Pulmonary artery endothelial cell (primary cell): ENCODE measurements at places on chromosomes 6 and 20. TPM values are rescaled to one million over a fixed set of nuclear protein-coding genes. Genes with fewer than 3 reads are reported as not detected.

DNA sequence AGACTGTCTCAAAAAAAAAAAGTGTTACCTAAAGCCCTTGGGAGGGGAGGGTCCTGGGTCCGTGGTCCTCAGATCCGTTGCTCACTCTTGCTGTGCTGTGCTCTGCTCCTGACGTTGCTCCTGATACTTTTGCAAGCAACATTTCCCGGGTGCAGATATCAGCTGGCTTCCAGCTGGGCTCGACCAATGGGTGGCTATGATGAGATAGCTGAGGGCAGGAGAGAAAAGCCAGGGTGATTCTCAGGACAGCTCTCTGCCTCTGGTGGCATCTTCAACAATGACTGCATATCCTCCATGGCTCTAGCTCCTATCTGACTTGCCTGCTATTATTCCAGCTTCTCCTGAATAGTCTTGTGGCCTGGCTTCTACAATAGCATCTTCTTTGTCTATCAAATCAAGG is 134.5 kb downstream of the RPS12 start:
- DNase-seq: no peak

GRCh38 chr20:24316731-24317130 is 152.7 kb upstream of the SYNDIG1 start:
- DNase-seq: no peak

GRCh38 chr20:64238851-64239387 is 16.6 kb upstream of the PCMTD2 start:
- no peak for DNase-seq

DNA sequence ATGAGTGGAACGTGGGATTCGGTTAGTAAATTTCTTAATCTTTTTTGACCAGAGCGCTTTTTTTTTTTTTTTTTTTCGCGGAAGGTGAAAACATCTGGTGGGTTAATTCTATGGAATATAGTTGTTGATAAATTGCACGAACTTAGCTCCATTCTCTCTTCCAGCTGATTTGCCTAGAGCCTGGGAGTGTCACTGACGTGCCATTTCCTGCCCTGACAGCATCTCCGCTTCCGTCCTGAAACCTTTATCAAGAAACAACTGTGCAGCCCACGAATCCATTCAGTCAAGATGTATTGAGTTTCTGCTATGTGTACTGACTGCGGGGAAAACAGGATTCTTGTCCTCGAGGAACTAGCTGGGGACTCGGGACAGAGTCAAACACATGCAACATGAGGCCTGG is 59.5 kb upstream of the TGM3 start:
- no peak for DNase-seq

DNA sequence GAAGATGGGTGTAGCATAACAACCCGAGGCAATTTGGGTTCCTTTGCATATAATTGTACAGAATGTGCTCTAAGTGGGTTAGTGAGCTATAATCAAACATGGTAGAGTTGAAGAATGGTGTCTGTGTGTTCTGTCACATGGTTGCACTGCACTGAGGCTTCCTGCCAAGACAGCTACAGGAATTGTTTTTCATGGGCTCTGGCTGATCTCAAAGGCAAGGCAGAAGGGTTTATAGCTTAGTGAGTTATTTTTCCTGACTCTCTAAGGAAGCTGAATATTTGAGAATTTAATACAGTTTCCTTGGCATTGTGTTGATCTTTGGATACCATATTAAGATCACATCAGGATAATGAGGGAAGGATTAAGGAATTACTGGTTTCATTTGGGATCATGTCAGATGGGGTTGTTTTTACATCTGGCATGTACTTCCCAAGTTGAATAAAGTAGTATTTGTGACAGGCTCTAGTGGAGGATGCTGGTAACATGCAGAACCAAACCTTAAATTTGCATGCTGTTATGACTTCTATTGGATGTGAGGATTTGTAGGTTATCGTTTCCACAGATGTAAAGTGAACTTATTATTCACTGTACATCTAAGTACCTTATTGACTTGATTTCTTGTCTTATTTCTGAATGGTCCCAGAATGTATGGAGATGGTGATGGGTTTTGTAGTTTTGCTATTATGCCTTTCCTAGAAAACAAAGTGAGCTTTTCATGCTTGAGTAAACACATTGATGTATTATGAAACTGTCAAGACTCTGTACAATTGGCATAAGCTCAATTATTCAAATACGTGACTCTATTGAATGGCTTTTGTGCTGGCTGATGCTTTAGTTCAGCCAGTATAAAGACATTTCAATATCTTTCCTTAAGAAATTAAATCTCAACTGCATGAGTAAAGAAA is 43.3 kb downstream of the LRRC1 start:
- no peak for DNase-seq

GRCh38 chr6:50600280-50600679 is 113.0 kb upstream of the TFAP2D start:
- DNase-seq: no peak

DNA sequence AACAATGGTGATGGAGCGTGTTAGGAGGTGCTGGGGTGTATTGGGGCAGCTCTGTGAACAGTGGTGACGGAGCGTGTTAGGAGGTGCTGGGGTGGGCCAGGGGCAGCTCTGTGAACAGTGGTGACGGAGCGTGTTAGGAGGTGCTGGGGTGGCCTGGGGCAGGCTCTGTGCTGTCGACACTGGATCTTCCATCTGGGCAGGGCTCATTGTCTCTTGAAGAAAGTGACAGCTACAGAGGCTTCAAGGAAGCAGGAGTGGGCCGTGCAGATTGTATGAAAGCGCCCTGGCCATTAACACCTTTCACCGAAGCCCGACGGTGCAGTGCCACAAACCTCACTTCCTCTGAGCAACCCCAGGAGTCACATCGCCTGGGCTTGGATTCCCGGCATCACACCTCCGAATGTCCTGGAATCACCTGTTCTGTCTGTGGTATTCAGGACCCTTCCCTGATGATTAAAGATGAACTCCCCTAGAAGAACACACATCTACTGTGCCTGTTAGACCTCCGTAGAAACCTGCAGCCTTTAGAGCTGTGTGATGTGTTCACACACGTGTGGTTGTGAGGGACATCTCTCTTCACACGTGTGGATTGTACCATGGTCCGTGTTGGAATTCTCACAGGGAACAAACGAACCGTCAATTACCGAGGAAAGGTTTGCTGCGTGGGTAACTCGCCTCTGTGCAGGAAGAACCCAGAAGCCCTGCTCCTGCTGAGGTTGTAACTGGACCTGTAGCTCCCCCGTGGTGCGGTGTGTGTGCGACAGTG is 377.7 kb downstream of the THBS2 start:
- DNase-seq: no peak

DNA sequence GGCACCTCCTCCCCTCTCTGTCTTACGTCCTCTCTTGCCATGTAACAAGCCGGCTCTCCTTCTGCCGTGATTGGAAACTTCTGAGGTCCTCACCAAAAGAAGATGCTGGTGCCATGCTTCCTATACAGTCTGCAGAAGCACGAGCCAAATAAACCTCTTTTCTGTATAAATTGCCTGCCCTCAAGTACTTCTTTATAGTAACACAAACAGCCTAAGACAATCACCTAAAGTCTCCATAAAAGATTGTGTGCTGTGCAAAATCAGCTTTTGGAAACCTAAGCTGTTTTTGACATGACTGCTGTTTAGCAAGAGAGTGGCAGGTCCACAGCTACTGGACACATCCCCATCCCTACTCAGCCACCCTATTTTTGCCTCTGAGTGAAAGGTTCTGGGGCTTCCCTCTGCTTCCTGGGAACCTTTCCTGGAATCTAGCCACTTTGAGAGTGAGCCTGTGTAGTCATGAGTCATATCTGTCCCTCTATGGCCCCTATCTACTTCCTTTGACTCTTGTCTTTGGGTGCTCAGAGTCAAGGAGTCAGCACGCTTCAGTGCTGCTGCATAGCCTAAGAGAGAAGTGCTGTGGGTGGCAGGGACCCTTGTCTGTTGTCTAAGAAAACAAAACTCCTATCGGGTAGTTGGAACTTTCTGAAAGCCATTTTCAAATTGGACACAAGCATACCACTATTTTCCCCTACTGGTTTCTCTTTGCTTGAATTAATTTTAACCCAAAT is 110.0 kb downstream of the PPP1R14C start:
- no peak for DNase-seq

OR12D3 gene
- not detected in 2 replicates for total RNA-seq

GSTA1 gene
- not detected in 2 replicates for total RNA-seq

COL9A3 gene
- total RNA-seq: 0.04 and 0.20 TPM in 2 replicates

SMOC2 gene
- total RNA-seq: not detected in 2 replicates
